CD14-positive monocyte (primary cell): ENCODE measurements at places on chromosomes 16 and 17. TPM values are rescaled to one million over a fixed set of nuclear protein-coding genes. Genes with fewer than 3 reads are reported as not detected.

DNA sequence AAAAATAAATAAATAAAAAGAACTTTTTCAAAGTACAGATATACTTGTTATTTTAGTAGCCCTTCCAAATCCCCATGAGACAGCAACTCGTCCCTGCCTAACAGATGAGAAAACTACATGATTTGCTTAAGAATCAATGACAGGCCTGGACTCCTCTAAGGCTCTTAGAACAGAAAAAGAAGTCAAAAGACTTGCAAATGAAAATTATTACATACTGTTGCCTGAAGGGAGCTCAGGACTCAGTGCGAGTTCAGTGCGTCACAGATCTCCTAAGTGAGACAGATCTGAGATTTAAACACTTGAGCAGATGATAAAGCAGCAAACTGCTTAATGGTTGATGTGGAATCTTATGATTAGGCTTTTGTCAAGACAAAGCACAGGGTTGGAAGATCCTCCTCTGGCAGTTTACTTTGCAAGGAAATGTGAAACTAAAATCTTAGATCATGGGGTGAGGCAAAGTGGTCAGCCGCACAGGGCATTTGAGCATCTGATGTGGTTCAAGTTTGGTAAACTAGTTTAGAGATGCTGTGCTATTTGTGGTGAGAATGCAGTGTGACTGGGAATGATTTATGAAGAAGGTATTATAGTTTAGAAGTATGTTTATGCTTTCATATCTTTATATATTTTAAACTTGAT, 138.1 kb downstream of the TRIM37 start:
- DNase-seq, result no peak
- H3K27ac ChIP-seq, result no peak overlapping the region
- H3K27me3 ChIP-seq, result no peaks in the 10 kb centered on the region
- no peaks in the 10 kb centered on the region for H3K4me1 ChIP-seq
- H3K36me3 ChIP-seq, result no peaks in the 10 kb centered on the region
- no peak overlapping the region for H3K4me3 ChIP-seq

GRCh38 chr17:47844227-47844626, 3.2 kb upstream of the SCRN2 start:
- peaks cover 8% of the 10 kb centered on the region for H3K4me1 ChIP-seq
- H3K36me3 ChIP-seq, result no peaks in the 10 kb centered on the region
- DNase-seq, result no peak
- H3K4me3 ChIP-seq, result no peak overlapping the region
- H3K27ac ChIP-seq, result no peak overlapping the region
- peaks cover 45% of the 10 kb centered on the region for H3K27me3 ChIP-seq

DNA sequence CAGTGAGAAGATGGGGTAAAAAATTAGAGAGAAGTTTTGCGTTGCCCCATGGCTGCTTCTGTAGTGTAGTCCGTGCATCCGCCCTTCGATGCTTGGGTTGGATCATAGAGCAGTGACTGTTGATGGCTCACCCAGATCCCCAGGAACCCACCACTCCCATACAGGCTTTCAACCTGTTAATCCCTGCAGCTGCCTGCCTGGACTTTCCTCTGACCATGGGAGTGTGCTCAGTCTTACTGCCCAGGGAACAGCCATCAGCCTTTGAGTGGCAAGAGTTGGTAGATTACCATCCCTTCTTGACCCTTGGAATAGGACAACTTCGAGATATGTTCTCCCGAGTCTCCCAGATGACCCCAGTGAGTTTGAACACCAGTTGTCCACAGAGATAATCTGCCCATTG, 299.5 kb upstream of the HSBP1 start:
- H3K4me3 ChIP-seq, result no peak overlapping the region
- no peaks in the 10 kb centered on the region for H3K4me1 ChIP-seq
- H3K27me3 ChIP-seq, result no peaks in the 10 kb centered on the region
- DNase-seq, result no peak
- no peaks in the 10 kb centered on the region for H3K36me3 ChIP-seq
- no peak overlapping the region for H3K27ac ChIP-seq

GRCh38 chr16:31472709-31473203, 804 bp downstream of the TGFB1I1 start:
- H3K4me3 ChIP-seq, result no peak overlapping the region
- H3K4me1 ChIP-seq, result peaks cover 33% of the 10 kb centered on the region
- no peaks in the 10 kb centered on the region for H3K27me3 ChIP-seq
- H3K27ac ChIP-seq, result no peak overlapping the region

DNA sequence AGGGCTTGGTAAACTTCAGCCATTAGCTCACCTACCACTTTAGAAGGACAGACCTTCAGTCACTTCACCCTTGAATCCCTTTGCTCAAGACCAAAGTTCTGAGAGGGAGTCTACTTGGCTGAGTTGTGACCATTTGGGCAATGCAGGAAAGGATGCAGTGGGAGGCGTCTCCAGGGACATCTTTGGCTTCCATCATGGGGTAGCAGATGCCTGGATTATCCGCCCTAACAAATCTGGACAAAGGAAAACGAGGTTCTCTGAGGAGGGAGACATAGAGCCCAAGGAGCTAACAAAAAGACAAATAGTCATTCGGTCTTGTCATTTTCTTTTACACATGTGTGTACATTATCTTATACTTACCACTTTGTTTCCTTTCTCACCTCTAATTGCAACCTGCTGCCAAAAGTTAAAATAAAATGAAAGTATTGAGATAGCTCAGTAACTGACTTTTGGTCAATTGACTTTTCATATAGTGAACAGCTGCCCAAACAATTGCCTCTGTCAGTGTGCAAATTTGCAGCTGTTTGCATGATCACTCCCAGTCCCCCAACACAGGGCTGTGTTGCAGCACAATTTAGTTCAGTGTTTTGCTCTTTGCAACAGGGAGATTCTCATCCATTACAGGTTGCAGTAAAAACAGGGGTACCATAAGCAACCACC, 108.9 kb upstream of the EEF2KMT start:
- no peak for DNase-seq
- no peaks in the 10 kb centered on the region for H3K36me3 ChIP-seq
- no peak overlapping the region for H3K4me3 ChIP-seq
- no peaks in the 10 kb centered on the region for H3K4me1 ChIP-seq

ARHGAP23 gene
- 0.09 TPM for polyA plus RNA-seq

TSPOAP1 gene
- 0.10 TPM for polyA plus RNA-seq
